Suppressor macrophage (primary cell): ENCODE measurements at places on chromosomes 13 and 19.

- DNase-seq: no peak
These were observed 1979.9 kb upstream of the PRR20A start for GRCh38 chr13:55160867-55161266.

DNA sequence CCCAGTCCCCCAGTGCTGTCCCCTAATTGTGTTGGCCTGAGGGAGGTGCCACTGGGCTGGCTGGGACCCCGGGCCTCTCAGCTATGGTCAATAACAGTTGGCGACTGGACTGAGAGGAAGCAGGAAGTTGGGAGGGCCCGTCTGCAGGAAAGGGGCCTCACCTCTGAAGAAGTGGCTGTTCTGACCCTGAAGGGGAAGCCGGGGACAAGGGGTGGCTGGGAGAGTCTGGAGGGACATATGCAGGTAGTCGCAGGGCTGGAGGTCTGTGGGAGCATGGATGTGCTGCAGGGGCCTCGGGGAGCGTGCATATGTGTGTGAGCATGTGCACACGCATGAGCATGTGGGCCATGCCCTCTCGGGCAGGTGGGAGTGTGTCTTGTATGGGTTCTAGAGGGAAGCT lies 5.9 kb downstream of the PKN1 start:
- no peak for DNase-seq

DNA sequence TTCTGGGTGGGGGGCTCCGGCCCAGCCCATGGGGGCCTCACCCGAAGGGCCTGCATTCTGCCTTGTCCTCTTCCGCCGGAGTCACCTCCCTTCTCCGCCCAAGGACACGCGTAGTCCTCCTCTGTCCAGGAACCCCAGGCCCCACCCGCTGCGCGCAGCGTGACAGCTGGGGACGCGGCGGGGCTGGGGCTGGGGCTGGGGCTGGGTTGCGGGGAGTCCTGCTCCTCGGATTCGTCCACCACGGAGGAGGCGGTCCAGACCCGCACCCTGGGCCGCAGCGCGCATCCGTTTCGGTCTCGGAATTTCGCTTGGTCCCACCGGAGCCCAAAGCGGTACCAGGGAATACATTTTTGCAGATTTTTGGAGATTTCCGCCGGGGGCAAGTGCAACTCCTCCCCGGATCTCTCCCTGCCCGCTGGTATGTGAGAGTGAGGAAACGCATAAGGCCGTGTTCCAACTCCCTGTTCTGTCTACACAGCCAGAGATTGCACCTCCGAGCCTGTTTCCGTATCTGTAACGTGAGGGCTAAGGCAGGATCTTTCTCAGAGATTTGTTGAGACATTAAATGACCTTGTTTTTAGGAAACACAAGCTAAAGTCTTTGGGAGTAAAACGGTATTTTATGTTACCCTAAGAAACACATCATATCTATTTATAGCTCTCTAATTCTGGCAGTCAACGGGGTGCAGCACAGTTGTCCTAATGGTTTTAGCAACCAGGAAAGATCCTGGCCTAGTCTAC lies at the start of gene COX7A1:
Gene COX7A1 (minus strand): TSS at position 96 of the 740 bp plus-strand sequence. CDS start 40 bp downstream, at position 56.
- DNase-seq: peak; percentile 13

DNA sequence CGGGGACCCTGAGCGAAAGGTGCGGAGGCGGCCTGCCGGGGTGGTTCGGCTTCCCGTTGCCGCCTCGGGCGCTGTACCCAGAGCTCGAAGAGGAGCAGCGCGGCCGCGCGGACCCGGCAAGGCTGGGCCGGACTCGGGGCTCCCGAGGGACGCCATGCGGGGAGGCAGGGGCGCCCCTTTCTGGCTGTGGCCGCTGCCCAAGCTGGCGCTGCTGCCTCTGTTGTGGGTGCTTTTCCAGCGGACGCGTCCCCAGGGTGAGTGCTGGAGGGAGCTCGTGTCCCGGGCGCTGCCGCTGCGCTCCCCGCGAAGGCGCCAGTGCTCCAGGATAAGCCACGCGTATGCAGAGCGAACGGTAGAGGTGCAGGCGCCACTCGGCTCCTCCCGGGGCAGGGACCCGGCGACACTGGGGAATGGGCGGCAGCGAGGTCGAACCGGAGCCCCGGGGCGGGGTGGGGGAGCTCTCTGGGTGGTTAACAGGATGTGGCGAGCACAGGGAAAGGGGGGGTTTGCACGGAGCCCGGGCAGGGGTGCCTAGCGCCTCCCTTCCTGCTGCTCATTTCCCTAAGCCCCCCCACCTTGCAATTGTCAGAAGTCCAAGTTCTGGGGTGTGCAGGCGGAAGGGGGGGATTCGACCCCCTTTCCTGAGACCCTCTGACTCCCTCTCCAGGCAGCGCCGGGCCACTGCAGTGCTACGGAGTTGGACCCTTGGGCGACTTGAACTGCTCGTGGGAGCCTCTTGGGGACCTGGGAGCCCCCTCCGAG lies at the start of gene IL27RA:
Gene IL27RA (plus strand): TSS at position 44 of the 762 bp plus-strand sequence. CDS start 111 bp downstream, at position 155.
- DNase-seq: peak; percentile 54

DNA sequence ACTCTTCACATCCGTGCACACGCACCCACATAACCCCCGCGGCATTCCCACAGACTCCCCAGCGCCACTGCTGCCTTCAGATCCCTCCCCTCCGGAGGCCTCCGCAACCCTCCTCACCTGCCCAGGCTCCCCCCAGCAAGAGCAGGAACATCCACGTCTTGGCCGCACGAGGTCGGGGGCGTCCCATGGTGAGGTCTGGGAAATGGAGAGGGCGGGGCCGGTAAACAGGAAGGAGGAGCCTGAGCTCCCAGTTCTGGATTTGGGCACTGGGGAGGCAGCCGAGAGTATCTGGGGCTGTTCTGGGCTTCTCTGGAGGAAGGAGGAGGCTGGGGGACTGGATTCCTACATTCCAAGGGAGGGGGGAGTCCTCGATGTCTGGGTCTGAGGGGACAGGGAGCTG lies 423 bp downstream of the KLK8 start:
- DNase-seq: no peak

DNA sequence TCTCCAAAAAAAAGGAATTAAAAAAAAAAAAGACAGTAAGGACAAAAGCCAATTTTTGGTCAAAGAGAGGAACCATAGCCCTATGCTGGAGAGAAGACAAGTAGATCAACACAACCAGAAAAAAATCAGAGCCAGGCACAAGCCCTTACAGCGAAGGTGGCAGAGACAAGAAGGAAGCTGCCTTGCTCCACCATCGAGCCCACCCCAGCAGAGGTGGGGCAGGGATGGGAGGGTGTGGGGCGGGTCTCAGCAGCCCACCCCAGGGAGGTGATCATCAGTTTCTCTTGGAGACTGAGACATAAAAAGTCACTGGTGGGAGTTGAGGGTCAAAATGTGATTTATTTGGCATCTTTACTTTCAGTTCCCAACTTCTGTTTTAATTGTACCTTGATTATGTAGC lies 332.4 kb downstream of the FOXO1 start:
- DNase-seq: no peak

DNA sequence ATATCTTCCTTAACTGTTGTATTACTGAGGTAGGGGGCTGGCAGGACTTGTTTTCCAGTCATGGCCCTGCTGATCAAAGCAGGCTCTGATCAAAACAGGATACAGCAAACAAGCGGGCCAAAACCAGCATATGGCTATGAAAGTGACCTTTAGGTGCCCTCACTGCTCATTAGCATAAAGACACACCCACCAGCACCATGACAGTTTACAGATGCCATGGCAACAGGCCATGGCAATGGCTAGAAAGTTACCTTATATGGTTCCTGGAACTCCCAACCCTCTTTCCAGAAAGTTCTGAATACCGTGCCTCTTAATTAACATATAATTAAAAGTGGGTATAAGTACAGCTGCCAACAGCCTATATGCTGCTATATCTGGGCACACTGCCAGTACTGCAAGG lies 551.4 kb upstream of the SGCG start:
- no peak for DNase-seq

- DNase-seq: peak; percentile 4
These were observed 17.2 kb upstream of the USPL1 start for GRCh38 chr13:30600496-30600895.

DNA sequence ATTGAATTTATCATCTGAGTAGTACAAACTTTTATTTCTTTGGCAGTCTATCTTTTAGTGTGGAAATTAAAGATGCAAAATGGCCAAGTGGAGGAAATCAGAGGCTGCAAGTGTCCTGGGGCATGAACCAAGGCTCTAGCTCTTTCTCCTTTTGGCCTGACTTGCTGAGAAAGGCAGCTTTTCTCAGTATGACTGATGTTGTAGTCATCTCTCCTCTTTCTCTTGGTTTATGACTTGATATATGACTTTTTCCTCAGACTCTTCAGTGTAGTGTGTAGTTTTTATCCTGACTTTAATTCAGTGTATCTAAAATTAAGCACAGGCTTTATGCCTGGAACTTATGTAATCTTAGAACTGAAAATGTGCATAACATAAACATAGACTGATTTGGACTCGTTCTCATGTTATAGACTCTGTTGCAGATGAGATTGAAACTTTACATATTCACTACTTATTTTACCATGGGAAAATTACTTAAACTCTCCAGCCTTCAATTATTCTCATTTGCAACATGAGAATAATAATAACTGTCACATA lies 65.7 kb downstream of the SLITRK5 start:
- no peak for DNase-seq

DNA sequence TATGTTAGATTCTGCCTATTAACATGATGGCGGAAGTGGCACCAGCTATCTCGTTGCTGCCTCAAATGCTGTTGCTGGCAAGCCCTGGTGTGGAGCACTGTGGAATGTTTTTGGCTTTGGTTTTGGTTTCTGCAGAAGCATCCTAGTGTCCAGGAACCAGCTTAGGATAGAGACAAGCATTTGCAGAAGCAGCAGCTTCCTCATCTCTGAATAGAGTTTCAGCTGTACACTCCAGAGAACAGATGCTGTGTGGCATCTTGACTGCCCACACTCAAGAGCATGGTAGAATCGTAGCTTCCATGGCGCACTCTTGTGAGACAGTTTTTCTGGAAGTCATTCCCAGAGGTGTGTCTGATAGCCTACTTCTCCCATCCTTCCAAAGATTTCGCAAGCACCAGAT lies 145.3 kb upstream of the RXFP2 start:
- DNase-seq: no peak

DNA sequence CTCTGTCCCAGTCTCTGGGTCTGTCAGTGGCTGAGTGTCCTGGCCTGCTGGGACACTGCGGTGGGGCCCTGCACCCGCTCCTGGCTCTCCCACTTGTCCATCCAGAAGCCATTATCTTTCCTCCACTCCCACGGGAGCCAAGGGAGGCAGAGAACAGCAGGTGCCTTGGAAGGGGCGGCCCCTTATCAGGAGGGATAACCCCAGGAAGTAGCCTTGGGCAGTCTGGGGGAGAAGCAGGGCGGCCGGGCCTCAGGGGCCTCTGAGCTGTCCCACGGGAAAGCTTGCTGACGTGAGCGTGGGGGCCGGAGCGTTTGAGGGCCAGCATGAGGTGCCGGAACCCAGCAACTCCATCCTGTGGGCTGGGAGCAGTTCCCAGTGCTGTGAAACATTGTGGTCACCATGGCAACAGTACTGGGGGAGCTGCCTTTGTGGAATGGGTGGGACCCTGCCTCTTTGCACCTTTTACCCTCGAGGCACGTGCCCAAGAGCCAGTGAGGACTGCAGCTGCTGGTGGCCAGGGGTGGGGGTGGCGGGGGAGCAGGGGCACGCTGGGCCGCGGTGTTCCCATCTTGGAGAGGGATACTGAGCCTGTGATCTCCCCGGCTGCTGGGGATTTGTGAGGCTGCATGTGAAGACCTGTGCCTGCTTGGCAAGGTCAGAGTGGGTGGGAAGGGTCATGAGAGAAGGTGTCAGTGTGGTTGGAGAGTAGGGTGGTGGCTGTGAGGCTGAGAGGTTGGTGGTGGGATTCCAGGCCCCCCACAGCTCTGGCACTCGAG lies 20.9 kb downstream of the KLHL26 start:
- DNase-seq: no peak

GRCh38 chr13:75693227-75693626 lies 57.1 kb downstream of the LMO7 start:
- DNase-seq: no peak

DNA sequence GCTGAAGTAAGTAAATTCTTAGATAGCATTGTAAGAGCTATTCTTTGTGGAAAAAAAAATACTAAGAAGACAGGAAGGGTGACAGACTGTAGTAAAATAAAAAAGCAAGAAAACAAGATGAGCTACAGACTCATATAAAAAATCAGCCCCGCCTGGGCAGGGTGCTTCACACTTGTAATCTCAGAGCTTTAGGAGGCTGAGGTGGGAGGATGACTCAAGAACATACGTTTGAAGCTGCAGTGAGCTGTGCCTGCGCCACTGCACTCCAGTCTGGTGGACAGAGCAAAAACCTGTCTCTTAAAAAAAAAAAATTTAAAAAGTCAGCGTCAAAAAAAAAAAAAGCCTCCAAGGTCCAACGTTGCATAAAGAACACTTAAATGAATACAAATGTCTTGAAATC lies 102.1 kb downstream of the VWA8 start:
- DNase-seq: peak; percentile 26

GRCh38 chr19:33624586-33624985 lies 2.8 kb downstream of the CHST8 start:
- DNase-seq: no peak

- DNase-seq: peak; percentile 95
These were observed 49.0 kb upstream of the FRY start for GRCh38 chr13:31982540-31982939.

- DNase-seq: no peak
These were observed 32.6 kb upstream of the IGFL4 start for GRCh38 chr19:46073268-46073922.

GRCh38 chr19:18612772-18613588 lies at the start of gene TMEM59L:
Gene TMEM59L, plus strand, starts transcription at chr19:18612870. Its CDS starts 89 bp downstream, at chr19:18612959.
- DNase-seq: no peak

DNA sequence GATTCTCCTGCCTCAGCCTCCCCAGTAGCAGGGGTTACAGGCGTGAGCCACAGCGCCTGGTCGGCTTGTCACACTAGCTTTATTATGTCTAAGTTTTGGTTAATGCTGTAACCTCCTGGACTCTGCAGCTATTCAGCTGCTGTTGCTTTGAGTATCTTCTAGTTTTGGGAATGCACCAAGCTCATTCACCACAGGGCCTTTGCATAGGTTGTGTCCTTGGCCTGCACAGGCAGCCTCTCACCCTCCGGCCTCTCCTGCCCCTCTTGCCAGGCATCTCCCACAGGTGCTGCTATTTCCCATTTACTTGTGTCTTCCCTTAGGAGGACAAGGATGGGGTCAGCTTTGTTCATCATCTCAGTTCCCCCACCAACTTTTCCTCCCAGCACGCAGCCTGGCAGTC lies 2.4 kb upstream of the CCDC9 start:
- no peak for DNase-seq

DNA sequence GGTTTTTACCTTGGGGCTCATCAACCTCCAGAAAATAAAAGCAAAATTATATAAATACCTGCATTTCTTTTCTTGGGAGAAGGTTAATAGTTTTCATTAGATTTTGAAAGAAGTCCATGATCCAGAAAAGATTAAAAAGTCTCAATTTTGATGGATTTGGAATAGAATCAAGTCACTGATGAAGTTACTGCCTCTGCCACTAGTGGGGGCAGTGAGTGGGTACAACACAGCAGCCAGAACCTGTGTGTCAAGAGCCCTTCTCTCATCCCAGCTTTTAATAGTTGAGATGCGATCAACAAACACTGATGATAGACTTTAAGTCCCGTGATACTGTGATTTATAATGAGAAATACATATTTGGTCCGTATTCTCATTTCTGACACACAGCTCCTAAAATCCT lies 686.7 kb downstream of the DIAPH3 start:
- DNase-seq: peak; percentile 3

GRCh38 chr19:41192574-41193429 lies at the start of gene CYP2S1:
Gene CYP2S1, plus strand, starts transcription at chr19:41193219. Its CDS starts 46 bp downstream, at chr19:41193265.
- peak; percentile 79 for DNase-seq

GRCh38 chr13:110323172-110323891 lies 16.2 kb downstream of the COL4A2 start:
- DNase-seq: no peak
